CD4-positive, alpha-beta memory T cell (primary cell): ENCODE measurements at places on chromosomes 5 and 9. TPM values are rescaled to one million over a fixed set of nuclear protein-coding genes. Genes with fewer than 3 reads are reported as not detected.

Gene TAS2R1
- 0.14 TPM for polyA plus RNA-seq

Gene ENHO
- polyA plus RNA-seq = 0.47 TPM

Gene GFRA3
- polyA plus RNA-seq = not detected

Gene DRD1
- polyA plus RNA-seq = not detected

DNA sequence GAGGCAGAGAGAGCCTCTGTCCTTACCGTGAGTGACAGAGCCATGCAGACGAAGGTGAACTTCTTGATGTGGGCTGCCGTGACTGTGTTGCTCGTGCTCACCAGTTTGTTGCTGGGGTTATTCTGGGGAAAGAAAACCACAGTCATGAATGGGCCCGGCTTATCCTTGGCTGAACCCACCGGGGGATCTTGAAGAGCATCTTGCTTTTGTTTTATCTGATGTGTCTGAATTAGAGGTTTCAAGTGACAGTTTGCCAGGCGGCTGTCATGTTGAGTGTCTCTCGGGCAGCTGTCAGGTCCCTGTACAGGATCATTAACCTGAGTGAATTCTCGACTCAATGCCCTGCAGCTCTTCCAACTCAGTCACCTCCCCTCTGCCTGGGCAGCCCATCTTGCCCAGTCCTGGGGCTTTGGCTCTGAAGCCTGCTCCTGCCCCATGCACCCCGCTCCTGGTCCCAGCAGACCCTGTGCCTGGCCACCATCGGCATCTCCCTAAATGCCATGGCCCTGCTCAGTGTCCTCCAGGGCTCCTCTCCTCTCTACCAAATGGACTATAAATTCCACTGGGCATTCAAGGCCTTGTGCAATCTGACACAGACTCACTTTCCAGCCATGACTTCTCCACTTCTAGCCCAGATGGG is 77.4 kb downstream of the OTULIN start:
- no peak for DNase-seq

GRCh38 chr9:74949859-74950855 is 2.6 kb downstream of the C9orf40 start:
- no peak for DNase-seq

DNA sequence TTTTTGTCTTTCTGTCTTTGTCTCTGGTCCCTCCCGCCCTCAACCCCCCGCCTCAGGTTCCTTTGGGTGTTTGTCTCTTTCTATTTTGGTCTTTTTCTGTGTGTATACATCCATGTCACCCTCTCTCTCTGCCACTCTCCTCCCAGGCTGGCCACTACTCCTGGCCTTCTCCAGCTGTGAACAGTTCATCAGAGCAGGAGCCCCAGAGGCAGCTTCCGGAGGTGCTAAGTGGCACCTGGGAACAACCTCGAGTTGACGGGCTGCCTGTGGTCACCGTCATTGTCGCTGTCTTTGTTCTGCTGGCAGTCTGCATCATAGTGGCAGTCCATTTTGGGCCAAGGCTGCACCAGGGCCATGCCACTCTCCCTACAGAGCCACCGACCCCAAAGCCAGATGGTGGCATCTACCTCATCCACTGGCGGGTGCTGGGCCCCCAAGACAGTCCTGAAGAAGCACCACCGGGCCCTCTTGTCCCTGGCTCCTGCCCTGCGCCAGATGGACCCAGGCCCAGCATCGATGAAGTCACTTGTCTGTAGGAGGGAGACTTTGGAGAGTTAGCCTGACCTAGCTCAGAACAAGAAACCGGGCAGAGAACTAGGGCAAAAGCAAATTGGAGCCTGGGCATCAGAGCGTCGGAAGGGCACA is 1.7 kb downstream of the SMIM33 start:
- DNase-seq = no peak

DNA sequence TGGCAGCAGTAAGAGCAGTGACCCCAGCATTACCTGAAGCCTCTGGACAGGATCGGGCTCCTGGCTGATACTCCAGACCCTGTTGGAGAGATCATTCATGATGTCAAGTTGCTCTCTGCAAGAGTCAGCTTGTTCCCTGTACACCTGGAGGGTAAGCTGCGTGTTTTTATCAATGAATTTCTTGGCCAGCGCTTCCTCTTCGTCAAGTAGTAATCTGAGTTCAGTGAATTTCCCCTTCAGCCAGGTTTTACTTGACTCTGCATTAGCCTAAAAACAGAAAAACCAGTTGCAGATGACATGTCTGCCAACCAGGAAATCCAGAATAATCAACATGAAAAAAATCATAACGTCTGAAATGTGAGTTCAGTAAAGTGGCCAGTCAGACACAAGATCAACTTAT is 19.1 kb downstream of the TRIM14 start:
- peak; percentile 16 for DNase-seq

DNA sequence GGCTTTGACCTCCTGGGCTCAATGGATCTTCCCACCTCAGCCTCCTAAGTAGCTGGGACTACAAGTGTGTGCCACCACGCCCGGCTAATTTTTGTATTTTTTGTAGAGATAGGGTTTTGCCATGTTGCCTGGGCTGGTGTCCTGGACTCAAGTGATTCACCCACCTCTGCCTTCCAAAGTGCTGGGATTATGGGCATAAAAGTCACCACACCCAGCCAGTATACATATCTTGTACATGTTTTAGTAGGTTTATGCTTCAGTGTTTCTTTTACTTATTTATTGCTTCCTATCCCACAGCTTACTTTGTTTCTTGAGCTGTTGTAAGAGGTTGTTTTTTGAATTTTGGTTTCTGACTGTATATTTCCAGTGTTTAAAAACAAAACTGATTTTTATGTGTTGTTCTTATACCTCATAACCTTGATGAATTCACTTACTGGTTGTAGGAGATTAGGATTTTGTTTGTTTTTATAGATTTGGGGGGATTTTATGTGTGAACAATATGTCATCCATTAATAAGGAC is 12.9 kb downstream of the FBXW5 start:
- no peak for DNase-seq
